Stimulated activated CD4-positive, alpha-beta T cell treated with anti-CD3 and anti-CD28 coated beads, Interleukin-2, amount 100 ng/mL, for 4 hours (primary cell): ENCODE measurements at places on chromosomes 3 and 15.
A peak's percentile ranks its signal among the peaks of the same experiment; 100 is the strongest.

DNA sequence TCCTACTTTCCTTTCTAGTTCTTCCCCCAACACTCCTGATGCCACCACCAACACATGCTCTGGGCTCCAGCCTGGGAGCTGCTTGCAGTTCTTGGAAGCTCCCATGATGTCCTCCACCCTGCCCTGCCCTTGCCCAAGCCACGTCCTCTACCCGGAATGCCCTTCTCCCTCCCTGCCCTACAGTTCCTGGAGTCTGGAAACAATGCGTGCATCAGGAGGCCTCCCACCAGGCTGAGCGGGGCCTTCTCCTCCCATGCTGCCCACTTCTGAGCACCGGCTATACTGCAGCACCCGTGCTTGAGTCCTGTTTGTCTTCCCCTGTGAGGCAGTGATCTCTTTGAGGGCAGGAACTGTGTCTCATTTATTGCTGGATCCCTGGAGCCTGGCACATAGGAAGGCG is 44.6 kb downstream of the DGKG start:
- DNase-seq = no peak

DNA sequence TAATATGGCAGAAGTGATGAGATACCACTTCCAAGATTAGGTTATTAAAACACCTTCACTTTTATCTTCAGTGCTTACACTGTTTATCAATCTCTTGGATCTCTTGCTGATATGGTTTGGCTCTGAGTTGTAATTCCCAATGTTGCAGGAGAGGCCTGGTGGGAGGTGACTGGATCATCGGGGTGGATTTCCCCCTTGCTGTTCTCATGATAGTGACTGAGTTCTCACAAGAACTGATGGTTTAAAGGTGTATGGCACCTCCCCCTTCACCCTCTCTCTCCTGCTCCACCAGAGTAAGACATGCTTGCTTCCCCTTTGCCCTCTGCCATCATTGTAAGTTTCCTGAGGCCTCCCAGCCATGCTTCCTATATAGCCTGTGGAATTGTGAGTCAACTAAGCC is 11.8 kb downstream of the GOLIM4 start:
- DNase-seq = no peak

DNA sequence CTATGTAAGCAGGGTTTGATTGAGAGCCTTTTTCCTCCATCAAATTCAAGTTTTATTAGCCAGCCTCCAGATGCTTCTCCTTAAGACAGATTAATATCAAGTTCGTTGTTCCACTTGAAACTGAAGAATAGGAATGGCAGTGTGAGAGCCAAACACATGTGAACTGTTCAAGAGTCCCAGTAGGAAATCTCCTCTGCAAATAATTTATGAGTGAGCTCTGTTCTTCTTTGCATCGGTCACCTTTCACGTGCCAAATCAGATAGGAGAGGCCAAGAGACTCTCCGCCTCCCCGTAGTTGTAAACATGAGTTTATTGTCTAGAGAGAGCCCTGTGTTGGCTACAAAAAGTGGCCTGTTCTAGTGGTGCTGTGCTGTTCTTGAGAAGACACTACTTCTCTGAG is 372.1 kb upstream of the NR2F2 start:
- no peak for DNase-seq

DNA sequence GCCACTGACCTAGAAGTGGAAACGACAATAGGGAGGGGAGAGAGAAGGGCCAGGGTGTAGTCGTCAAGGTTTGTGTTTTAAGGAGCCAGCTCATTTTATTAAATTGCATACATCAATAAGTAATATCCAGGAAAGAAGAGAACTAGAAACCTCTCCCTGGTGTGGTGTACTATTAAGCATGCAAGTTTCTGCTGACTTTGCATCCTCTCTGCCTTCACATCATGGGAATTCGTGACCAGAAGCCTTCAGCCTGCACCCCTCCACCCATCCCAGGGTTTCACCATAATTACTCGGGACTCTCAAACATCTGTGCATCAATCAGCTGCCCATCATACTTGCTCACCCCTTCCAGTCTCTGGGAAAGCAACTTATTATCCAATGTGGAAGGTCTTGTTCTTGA is 70.9 kb upstream of the UBE3A start:
- DNase-seq = no peak

GRCh38 chr15:70436428-70436827 is 326.9 kb downstream of the UACA start:
- DNase-seq = no peak

- no peak for DNase-seq
These were observed 27.7 kb downstream of the CMSS1 start for GRCh38 chr3:99845331-99845730.

- no peak for DNase-seq
These were observed 42.2 kb downstream of the FOXP1 start for GRCh38 chr3:71541313-71541712.

GRCh38 chr3:7682822-7683229 is 818.8 kb upstream of the LMCD1 start:
- no peak for DNase-seq

DNA sequence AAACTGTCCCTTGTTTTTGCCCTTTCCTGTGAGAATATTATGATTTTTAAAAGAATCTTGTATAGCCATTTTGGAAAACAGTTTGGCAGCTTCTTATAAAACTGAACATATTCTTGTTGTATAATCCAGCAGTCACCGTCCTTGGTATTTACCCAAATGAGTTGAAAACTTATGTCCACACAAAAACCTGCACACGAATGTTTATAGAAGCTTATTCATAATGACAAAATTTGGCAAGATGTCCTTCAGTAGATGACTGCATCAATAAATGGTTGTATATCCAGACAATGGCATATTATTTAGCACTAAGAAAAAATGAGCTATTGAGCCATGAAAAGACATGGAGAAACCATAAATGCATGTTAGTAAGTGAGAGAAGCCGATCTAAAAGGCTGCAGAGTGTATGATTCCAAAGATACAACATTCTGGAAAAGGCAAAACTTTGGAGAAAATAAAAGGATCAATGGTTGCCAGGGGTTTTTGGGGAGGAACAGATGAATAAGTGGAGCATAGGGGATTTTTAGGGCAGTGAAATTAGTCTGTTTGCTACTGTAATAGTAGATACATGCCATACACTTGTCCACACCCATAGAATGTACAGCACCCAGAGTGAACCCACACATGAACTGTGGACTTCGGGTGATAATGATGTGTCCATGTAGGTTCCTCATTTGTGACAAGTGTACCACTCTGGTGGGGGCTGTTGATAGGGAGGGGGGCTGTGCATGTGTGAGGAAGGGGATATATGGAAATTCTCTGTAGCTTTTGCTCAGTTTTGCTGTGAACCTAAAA is 31.7 kb downstream of the LIMD1 start:
- no peak for DNase-seq

DNA sequence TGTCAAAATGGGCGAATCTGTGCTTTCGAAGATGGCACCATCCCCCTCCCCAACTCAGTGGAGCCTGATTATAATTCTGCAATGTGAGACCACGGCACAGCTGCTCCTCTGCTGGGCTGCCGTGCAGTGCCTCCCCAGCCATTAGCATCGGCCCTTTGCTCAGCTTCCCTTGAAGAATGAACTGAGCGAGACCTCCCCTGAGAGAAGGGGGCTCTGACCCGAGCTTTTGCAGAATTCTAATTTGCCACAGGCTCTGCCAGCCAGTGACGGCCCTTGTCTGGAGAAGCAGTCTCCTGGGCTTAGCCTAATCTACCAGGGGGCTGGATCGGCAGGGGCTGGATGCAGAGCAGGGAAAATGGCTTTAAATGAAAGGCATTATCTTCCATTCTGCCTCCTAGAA is 57.2 kb downstream of the GLDN start:
- DNase-seq = no peak

GRCh38 chr3:89043406-89043932 is 64.0 kb upstream of the EPHA3 start:
- no peak for DNase-seq

- DNase-seq = no peak
These were observed 752.3 kb downstream of the EPHA3 start for GRCh38 chr3:89859757-89860156.

GRCh38 chr15:78292219-78292618 is 7.2 kb downstream of the SKIC8 start:
- DNase-seq = no peak

- DNase-seq = no peak
These were observed 105.9 kb downstream of the IL1RAP start for GRCh38 chr3:190619761-190620160.

- DNase-seq = no peak
These were observed 16.6 kb downstream of the ST3GAL6 start for GRCh38 chr3:98779541-98780335.

GRCh38 chr3:127678611-127679533 is 6.1 kb downstream of the ABTB1 start:
- no peak for DNase-seq

GRCh38 chr3:188370081-188370830 is 216.3 kb downstream of the LPP start:
- DNase-seq = no peak

DNA sequence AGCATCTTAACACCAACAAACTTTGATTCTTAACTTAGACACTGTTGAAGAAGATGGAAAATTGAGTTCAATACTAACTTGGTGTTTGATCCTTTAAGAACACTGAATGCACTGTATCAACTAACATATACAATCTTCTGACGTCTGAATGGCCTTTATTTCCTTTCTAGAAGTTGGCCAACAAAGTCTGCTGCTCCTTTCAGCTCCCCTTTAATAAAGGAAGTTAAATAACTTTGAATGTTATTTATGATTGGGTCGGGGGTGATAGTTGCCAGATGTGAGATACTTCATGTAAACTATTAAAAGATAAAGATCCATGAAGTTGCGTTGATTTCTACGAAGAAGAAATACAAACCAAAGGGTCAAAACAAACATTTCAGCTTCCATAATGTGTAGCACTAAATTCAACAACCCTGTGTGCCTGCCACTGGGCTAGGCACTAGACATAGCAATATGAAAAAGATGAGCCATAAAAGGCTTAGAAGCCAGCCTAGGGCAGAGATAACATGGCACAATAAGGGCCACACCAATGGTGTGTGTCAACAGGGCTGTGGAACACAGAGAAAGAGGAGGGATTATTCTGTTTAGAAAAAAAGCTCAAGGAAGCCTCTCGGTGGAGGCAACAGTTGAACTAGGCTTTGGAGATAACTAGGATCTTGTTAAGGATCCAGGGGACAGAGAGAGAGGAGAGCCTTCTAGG is 337.8 kb downstream of the MECOM start:
- no peak for DNase-seq

GRCh38 chr3:15601399-15602145 is at the start of the genes BTD and HACL1:
Gene BTD, plus strand, starts transcription at chr3:15601745. Its CDS starts 33,695 bp downstream, at chr3:15635440.
Gene HACL1, minus strand, starts transcription at chr3:15601569. Its CDS starts 106 bp downstream, at chr3:15601463.
- peak; percentile 98 for DNase-seq

GRCh38 chr15:64583519-64583918 is 123.1 kb downstream of the ZNF609 start:
- no peak for DNase-seq

GRCh38 chr3:38297537-38297936 is 15.4 kb downstream of the SLC22A14 start:
- no peak for DNase-seq

GRCh38 chr3:192715126-192715525 is 12.2 kb downstream of the FGF12 start:
- DNase-seq = no peak

- no peak for DNase-seq
These were observed 10.4 kb downstream of the VILL start for GRCh38 chr3:38000965-38001455.

GRCh38 chr15:70442616-70443321 is 320.6 kb downstream of the UACA start:
- no peak for DNase-seq

DNA sequence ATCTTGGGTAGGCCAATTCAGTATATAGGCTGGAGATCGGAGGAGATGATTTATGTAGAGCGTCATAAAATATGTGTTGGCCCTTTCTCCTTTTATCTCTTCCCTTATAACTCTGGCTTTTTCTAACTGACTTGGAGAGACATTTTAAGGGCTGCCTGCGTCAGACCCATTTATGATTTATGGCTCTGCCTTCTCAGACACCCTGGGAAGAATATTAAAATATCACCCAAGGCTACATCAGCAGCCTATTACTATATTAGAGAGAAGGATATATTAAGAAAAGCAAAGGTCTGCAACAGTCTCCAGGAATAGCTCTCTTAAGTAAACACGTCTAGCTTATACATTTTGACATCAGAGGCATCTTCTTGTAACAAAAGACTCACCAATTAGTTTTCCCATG is 179.4 kb downstream of the SV2B start:
- DNase-seq = no peak

DNA sequence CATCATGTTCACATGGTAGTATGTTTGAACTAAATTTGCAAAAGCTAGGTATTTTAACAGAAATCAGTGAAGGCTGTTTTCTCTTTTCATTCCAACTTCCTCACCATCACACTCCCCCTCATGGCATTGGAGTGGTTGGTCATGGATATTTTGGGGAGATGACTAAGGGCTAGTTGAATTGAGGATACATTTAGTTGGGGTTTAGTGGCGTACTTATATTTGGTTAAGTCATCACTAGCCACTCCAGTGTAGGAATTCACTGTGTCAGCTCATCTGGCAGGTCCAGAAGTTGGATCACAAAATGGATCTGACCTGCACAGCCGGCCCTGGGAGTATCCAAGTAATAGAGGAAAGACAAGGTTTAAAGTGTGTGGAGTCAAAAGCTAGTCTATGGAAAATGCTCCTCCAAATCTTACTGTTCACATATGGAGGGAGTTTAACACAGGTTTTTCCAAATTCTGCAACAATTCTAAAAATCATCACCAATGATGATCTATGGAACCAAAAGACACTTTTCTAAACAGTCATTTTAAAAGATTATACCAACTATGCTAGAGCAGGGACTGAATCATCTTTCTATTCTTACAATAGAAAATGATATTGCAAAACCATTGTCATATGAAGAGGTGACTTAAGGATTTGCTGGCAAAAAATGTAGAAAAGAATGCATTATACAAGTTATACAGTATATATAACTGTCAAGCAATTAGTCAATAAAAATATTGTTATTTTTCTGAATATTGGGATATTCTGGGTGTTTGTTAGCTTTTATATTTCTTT is 247.8 kb upstream of the PEX5L start:
- no peak for DNase-seq
